SK-MEL-5 (cell line): ENCODE measurements at places on chromosomes 2 and 18.

DNA sequence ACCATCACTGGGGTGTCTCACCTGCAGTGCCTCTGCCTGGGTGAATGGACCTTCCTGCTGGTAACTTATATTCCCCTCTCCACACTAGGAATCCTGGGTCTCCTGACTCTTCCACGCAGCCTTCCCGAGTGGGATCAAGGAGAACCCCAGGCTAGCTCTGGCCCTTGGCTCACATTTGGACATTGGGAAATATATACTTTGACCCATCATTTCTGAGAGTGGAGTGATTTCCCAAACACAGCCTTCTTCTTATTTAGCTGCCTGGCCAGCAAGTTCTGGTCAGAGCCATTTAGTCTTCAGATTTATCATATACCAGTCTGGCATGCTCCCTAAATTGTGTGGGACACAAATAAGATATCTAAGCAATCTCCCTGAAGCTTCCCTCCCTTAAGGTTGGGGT is 146.8 kb upstream of the PGAP1 start:
- DNase-seq: no peak

DNA sequence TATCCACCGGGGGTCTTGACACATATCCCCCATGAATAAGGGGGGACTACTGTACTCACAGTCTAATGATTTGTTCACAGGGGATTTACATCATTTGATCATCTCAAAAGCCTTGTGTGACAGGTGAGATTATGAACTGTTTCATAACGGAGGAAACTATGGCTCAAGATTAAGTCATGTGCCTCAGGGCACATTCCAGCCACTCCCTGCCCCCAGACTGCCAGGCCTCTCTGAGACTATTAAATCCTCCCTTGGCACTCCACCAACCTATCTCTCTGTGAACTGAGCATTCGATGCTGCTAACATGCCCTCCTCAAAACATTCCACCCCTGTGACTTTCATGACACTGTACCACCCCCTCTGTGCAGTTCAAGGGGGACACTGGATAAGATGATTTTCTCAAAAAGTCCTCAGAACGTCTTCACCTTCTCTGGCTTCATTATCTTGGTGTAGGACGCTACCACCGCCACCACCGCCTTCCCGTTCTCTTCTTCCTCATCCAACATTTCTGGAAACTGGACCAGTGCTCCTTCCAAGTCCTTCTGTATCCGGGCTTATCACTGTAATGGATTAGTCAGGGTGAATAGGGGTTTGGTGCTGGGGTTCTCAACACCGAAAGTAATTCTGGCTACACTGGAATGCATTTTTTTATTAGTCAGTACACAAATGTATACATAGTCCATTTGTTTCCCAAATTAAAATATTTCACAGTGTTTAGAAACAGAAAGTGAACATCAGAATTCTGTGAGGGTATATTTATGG is 169.6 kb downstream of the KCNS3 start:
- peak; percentile 42 for DNase-seq

GRCh38 chr2:24857746-24858145 is 62.3 kb downstream of the ADCY3 start:
- no peak for DNase-seq

GRCh38 chr18:75173738-75174137 is 35.2 kb downstream of the PTGR3 start:
- no peak for DNase-seq

DNA sequence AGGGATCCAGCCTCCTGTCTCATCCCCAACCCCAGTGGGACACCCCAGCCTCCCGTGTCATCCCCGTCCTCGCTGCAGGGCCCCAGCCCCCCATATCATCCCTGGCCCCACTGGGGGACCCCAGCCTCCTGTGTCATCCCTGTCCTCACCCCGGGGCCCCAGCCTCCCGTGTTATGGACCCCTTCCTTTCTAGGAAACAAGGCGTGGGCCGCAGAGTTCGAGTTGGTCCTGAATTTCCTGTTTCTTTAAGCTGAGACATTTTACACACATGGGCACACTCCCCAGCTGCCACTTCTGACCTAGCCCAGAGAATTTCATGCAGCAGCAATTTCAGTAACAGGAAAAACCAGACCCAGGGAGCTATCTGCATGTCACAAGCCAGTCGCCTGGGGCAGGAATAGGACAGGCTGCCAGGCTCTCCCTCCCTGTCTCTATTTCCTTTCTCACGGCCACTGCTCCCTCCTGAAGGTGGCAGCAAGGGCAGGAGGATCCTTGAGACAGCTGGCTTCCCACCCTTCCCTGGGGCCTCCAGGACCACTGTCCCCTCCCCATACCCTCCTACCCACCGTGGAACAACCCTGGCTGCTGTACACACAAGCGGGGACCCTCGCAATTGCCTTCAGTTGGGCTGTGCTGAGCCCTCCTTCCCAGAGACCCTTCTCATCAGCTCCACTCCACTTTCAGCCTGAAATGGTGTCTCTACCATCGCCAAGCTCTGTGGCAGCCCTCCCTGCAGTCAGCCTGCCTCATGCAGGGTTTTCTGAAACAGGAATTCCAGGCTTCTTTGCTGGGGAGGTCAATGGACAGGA is 141.9 kb upstream of the ID2 start:
- DNase-seq: peak; percentile 41
